ENCODE measurements at places on chromosomes 5 and 9.

GRCh38 chr9:107644733-107645463, 155.3 kb upstream of the KLF4 start:
- DNase-seq, result peak; percentile 71

- no peak for DNase-seq
These were observed 14.9 kb downstream of the CFAP95 start for GRCh38 chr9:69835277-69836080.

DNA sequence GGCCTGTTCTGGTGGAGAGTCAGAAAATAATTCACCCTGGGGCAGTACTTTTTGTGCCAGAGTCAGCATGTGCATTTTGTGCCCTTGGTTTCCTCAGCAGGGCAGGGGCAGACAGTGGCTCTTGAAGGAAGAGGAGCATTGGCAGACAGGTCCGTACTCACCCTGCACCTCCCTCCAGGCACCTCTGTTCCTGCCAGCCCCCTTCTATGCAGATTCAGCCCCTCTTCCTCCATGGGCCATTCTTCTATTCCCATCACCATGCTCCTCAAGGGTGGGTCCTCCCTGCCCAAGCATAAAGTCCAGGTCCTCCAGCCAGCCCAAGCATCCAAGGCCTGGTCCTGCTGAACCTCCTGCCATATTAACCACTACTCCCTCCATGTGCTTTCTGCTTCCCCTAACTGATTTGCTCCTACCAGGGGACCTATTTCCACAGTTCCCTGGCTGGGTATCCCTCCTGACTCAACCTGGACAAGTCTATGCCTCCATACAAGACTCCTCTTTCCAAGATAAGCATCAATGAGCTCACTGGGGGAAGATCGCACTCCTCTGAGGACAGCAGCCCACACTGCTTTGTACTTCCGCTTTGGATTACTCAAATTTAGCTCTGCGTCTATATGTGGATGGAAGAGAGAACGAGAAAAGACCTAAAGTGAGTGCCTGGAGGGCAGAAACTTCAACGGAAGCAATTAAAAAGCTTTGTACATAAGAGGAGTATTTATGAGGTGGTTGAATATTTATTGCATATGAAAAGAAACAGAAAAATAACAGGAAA, 9.3 kb upstream of the ACSL6 start:
- DNase-seq, result no peak

GRCh38 chr9:129382281-129383018, 204.4 kb upstream of the IER5L start:
- no peak for DNase-seq

- DNase-seq, result peak; percentile 39
These were observed 6.6 kb upstream of the TMEFF1 start for GRCh38 chr9:100466171-100466828.

- DNase-seq, result peak; percentile 94
These were observed 15.6 kb downstream of the DNM1 start for GRCh38 chr9:128218518-128219389.
